Bronchial epithelial cell (primary cell): ENCODE measurements at places on chromosomes 16 and 17.

DNA sequence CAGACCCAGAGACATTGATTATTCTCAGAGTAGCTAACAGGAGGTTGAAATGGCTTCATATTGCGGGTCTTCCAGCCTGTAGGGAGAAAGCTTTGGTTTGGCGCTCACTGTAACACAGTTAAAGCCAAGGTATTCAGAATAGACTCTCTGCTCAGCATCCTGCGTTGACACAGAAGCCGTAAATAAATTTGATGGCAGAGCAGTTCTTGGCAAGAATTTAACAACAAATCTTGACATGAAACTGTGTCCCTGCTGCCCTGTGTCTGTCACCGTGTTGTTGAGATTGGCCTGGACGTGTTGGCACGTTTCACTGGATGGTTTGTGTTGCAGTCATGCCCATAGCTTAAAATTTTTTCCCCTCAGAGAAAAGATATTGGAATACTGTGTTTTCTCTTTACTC is 359.6 kb downstream of the SNX29 start:
- DNase-seq: no peak

GRCh38 chr16:20430948-20431347 is 20.4 kb upstream of the ACSM2A start:
- DNase-seq: no peak

DNA sequence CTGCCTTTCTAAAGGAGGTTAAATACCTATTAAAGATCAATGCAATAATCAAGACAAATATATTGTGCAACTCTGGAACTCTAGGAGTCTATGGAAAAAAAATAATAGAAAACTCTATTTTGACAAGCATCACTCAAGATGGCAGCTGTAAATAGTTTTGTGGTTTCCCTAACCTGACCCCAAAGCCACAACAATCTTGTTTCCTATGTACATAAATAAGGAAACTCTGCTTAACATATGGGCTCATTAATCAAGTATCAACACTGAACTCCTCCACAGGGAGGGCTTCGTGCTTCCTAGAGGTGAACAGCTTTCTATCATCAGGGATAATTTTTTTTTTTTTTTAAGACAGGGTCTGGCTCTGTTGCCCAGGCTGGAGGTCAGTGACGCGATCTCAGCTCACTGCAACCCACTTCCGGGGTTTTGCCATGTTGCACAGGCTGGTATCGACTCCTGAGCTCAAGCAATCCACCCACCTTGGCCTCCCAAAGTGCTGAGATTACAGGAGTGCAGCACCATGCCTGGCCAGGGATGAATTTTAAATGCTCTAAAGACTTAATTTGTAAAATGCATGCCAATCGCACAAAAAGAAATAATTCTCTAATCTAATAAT is 42.5 kb downstream of the ARHGAP17 start:
- no peak for DNase-seq

DNA sequence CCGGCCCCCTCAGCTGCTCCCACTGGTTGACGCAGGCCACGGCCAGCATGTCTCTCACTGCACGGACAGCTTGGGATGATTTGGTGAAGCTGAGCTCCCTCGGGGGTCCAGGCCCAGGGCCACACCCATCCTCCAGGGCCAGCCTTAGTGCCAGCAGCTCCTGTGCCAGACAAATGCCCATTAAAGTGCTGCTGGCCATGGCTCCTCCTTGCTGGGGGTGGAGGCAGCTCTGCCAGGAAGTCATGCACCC is 2.5 kb downstream of the TRIM47 start:
- no peak for DNase-seq

- DNase-seq: no peak
These were observed 58.3 kb upstream of the BRD7 start for GRCh38 chr16:50427107-50427506.

DNA sequence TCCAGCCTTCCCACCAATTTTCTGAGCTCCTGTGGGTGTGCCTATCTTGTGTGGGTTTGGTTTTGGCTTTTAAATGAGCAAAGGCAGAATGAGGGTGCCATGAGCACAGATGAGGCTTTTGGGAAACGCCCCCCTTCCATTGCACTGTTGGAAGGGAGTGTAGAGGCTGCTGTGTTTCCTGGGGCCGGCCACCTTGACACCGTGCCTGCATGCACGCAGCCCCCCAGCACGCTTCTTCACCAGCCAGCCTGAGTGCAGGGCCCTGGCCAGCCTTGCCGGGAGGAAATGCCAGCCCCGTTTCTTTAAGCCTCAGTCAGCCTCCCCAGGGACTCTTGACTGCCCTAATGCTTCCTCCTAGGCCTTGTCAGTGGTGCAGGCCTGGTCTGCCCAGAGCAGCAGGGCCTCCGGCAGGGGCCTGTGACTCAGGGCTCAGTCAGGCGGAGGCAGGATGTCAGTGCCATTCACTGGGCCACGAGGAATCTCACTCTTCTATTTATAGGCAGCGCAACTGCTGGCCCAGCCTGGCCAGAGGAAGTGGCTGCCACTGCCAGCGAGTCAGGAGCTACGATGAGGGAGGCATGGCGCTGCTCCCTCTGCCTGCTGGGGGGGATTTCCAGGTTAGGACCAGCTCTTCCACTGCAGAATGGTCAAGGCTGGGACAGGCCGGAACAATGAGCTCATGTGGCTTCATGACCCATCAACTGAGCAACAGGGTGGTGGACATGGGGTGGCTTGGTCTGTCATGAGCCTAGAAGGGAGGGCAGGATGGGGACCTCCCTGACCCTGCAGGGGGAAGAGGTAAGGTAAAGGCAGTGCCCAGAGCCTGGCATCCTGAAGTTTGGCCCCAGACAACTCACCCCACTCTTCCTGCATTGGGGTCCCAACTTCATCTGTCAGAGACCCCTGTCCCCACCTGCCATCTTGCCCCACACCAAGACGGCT is 205.2 kb downstream of the RAB11FIP4 start:
- peak; percentile 95 for DNase-seq

GRCh38 chr16:50461400-50461760 is 86.8 kb upstream of the NKD1 start:
- no peak for DNase-seq

DNA sequence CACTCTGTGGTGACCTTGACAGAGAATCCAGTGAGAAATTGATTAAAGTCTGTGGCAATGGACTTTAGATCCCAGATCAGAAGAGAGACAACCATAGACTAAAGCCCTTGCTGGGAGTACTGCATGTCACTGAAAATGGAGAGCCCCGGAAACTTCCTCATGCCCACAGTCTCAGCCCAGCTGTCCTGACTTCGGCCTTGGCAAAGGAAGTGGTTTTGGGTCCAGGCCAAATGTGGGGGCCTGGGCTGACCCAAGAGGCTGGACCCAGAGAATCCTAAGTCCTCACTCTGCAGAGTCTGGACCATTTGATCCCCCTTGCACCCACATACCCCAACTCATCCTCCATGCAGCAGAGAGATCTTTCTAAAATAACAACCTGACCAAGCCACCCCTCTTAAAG is 4.7 kb upstream of the BEAN1 start:
- DNase-seq: no peak

GRCh38 chr17:19262650-19263631 is 25.8 kb downstream of the EPN2 start:
- peak; percentile 94 for DNase-seq

GRCh38 chr16:4980691-4981090 is 22.6 kb downstream of the SEC14L5 start:
- no peak for DNase-seq

DNA sequence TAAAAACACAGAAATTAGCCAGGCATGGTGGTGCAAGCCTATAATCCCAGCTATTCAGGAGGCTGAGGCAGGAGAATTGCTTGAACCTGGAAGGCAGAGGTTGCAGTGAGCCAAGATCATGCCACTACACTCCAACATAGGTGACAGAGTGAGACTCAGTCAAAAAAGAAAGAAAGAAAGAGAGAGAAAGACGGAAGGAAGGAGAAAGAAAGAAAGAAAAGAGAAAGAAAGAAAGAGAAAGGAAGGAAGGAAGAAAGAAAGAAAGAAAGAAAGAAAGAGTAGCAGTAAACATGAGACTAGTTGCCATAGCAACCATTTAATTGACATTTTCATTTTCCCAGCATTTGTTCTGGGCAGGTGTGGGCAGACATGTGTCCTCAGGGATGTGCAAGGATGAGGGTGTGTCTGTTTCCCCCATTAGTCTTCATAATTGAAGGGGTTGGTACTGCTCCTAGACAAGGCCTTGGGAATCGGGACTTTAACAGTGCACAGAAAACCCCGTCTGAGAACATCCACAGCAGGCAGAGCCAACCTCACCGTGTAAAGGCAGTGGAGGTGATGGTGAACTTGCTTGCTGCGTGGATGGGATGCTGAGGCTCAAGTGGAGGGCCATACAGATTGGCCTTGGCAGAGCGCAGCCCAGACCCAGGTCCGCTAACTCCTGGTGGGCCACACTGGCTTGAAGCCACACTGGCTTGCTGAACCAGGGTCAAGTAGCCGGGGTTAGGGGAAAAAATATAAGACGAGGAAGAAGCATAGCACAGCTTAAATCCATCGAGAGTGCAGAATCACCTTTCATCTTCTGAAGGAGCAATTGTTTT is 35.2 kb upstream of the KIFC3 start:
- no peak for DNase-seq

- peak; percentile 77 for DNase-seq
These were observed 53.4 kb downstream of the GRB2 start for GRCh38 chr17:75352079-75352569.

DNA sequence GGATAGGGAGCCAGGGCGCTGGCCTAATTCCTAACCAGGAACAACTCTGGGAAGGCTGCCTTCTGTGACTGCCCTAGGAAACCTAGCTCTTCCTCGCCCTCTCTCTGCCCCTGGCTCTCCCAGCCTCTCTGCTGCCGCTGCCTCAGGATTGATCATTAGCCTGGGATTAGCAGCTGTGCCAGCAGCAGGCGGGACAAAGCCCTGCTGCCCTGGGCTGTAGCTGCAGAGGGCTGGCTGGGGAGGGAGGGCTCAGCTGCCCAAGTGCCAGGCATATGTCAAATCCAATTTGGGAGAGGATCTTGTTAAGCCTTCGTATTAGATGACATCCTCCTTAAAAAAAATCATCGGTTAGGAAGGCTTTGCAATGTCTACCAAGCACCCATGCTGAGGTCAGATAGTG is 144.8 kb upstream of the CCL2 start:
- DNase-seq: no peak

- DNase-seq: no peak
These were observed 45.2 kb downstream of the CLEC16A start for GRCh38 chr16:10989559-10989958.

DNA sequence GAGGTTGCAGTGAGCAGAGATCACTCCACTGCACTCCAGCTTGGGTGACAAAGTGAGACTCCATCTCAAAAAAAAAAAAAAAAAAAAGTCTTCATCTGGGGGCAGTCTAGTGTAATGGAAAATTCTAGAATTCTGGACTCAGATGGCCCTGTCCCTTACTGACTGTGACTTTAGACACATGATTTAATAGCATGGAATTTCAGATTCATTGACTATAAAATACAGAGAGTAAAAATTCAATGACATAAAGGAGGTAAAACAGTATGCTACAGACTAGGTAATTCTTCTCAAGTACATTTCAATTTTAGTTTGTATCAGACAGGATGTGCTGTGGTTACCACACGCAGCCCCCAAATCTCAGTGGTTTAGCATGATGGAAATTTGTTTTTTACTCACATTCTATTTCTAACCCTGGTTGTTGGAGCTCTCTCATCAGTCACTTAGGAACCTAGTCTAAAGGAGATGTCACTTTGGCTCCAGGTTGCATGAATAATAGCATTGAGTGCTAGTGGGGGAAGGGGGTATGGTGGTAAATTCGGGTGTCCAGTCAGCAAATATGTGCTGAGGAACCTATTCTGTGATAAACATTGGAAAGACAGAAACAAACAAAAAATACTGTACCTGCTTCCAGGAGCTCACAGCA is 444.0 kb downstream of the XYLT1 start:
- no peak for DNase-seq

GRCh38 chr16:67529582-67530012 is 968 bp downstream of the RIPOR1 start:
- no peak for DNase-seq

DNA sequence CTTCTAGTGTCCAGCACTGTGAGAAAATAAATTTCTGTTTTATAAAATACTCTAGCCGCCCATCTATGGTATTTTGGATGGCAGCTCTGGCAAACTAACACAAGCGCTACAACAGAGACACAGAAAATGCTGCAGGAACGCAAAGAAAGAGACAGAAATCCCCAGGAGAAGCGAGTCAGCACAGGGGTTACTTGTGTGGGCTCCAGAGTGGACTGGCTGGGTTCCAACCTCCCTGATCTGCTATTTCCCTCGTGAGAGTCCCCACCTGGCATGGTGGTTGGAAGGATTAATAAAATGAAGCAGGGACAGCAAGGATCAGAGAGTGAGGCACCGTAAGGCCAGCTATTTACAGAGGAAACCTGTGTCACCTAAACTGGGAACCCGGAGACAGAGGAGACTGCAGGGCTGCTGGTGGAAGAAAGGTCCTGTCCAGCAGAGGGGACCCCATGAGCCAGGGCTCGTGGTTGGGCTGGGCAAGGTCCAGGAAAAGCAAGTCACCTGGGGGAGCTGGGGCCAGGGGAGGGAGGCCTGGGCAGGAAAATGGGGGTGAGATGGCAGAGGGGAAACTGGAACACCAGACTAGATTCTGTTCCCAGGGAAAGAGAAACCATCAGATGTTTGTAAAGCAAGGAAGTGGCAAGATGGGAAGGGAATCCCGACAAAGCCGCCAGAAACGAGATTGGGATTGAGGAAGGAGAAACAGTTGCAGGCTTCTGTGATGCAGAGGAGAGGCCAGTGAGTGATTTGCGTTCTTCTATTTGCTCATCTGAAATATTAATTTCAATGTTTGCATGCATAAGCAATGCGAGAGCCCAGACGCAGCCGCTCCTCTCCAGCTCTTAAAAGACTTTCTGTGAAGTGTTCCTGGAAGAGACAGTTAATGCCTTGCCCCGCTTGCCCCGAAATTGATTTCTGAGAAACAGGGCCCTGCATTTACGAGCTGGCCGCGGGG is 63.0 kb upstream of the TEKT3 start:
- DNase-seq: no peak

DNA sequence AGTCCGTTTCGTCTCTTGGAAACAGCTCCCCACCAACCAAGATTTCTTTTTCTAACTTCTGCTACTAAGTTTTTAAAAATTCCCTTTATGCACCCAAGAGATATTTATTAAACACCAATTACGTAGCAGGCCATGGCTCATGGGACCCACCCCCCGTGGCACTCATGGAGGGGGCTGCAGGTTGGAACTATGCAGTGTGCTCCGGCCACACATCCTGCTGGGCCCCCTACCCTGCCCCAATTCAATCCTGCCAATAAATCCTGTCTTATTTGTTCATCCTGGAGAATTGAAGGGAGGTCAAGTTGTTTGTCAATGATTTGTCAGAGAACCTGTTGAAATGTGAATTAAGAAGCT is 48.2 kb downstream of the IL21R start:
- DNase-seq: no peak
